ENCODE measurements at places on chromosomes 6 and 20. TPM values are rescaled to one million over a fixed set of nuclear protein-coding genes. Genes with fewer than 3 reads are reported as not detected.
A peak's percentile ranks its signal among the peaks of the same experiment; 100 is the strongest.

GRCh38 chr6:30915591-30915946 lies 1.5 kb downstream of the VARS2 start:
- peak overlapping the region; percentile 90 for H3K27ac ChIP-seq
- DNase-seq, result peak; percentile 81
- H3K27me3 ChIP-seq, result no peaks in the 10 kb centered on the region
- no peak overlapping the region for H3K4me3 ChIP-seq
- H3K4me1 ChIP-seq, result peaks cover 21% of the 10 kb centered on the region

DNA sequence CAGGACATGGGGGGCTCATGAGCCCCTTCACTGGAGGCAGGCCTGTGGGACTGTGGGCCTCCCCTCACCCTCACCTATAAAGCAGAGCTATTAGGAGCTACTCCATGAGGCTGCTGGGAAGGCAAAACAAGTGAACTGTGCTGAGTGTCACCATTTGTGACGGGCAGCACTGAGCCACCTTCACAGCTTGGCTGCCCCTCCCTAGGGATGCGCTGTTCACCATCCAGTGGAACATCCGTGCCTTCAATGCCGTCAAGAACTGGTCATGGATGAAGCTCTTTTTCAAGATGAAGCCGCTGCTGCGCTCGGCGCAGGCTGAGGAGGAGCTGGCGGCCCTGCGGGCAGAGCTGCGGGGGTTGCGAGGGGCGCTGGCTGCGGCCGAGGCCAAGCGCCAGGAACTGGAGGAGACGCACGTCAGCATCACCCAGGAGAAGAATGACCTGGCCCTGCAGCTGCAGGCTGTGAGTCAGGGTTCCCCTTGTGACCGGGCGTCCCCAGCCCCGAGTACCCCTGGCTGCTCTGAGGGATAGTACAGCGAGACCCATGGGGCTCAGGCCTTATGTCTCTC lies 38.4 kb downstream of the MYH7B start:
- DNase-seq, result no peak
- H3K27me3 ChIP-seq, result no peaks in the 10 kb centered on the region
- H3K36me3 ChIP-seq, result peaks cover 64% of the 10 kb centered on the region
- no peak overlapping the region for H3K27ac ChIP-seq

GRCh38 chr6:69343851-69344250 lies 453.0 kb downstream of the LMBRD1 start:
- H3K27ac ChIP-seq, result no peak overlapping the region
- H3K27me3 ChIP-seq, result no peaks in the 10 kb centered on the region
- no peaks in the 10 kb centered on the region for H3K4me1 ChIP-seq
- H3K36me3 ChIP-seq, result no peaks in the 10 kb centered on the region

GRCh38 chr6:69835414-69836179 lies 30.8 kb upstream of the COL19A1 start:
- no peaks in the 10 kb centered on the region for H3K4me1 ChIP-seq
- no peak overlapping the region for H3K4me3 ChIP-seq
- H3K36me3 ChIP-seq, result no peaks in the 10 kb centered on the region
- no peaks in the 10 kb centered on the region for H3K27me3 ChIP-seq
- DNase-seq, result peak; percentile 62
- H3K27ac ChIP-seq, result no peak overlapping the region

DNA sequence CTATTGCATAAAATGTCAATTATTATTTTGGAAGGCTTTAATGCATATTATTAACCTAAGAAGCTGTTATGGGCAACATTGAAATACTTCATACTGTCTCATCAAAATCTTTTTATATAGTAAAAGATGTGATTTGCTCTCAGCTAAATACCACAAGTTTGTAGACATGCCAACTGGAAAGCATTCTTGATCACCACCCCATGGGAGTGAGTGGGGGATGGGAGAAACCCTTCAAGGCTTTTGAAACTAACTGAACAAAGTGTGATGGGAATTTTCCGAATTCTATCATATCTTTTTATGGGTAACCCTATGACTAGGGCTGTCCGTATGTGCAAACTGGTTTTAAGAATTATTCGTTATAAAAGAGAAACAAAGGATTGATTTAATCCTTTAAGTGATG lies 377.3 kb upstream of the JAG1 start:
- no peak overlapping the region for H3K27ac ChIP-seq
- H3K4me1 ChIP-seq, result no peaks in the 10 kb centered on the region
- no peak overlapping the region for H3K4me3 ChIP-seq
- H3K36me3 ChIP-seq, result no peaks in the 10 kb centered on the region
- DNase-seq, result no peak

ZSCAN23 gene
- 6.9 TPM for total RNA-seq

CRYBG1 gene
- total RNA-seq, result under 0.01 TPM

TUBB1 gene
- 0.03 TPM for total RNA-seq
